NCI-H2081 treated with DMSO at 0.1 percent for 48 hours (cell line): ENCODE measurements at places on chromosomes 12 and 14.

GRCh38 chr14:20873370-20874177 lies 17.6 kb upstream of the RNASE3 start:
- DNase-seq, result peak; percentile 1

GRCh38 chr14:61355892-61356325 lies 34.5 kb downstream of the PRKCH start:
- DNase-seq, result no peak

- DNase-seq, result no peak
These were observed 116.5 kb downstream of the KIF26A start for GRCh38 chr14:104254735-104255400.

- DNase-seq, result no peak
These were observed 953 bp upstream of the NXPH4 start for GRCh38 chr12:57215668-57216013.

- DNase-seq, result no peak
These were observed 29.5 kb downstream of the SLC25A21 start for GRCh38 chr14:37142835-37143401.

GRCh38 chr12:106254724-106255123 lies 6.9 kb upstream of the CKAP4 start:
- no peak for DNase-seq

- DNase-seq, result no peak
These were observed 105.9 kb downstream of the RBM19 start for GRCh38 chr12:113860059-113860820.

DNA sequence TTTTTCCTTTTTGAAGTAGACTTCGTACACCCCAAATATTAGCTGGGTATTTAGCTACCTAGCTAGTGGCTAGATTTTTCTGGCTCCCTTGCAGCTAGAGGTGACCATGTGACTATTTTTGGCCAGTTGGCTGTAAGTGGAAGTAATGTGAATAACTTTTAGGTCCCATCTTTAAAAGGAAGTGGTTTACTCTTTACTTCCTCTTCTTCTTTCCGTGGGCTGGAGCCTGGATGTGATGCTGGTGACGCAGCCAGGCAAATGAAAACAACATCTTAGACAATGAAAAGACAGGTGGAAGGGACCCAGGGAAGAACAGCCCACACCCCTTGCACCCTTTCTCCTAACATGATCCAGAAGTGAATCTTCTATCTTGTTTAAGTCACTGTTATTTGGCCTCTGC lies 245.5 kb downstream of the ATP23 start:
- DNase-seq, result no peak

DNA sequence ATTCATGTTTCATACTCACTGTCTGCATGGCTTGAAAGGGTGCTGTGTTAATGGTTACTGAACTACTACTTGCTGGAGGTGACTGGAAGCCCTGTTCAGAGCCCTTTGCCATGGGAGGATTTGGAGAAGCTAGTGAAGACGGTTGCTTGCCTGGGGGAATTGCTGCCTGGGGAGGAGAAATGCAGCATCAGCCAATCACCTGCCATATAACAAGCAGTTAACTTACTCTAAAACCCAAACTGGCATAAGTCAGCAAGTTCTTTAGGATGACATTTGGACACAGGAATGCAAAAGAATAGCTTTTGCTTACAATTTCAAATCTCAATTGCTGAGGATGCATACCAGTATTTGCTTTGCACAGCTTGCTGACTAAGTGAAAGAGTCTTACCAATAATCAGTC lies 23.4 kb upstream of the IPO8 start:
- no peak for DNase-seq

DNA sequence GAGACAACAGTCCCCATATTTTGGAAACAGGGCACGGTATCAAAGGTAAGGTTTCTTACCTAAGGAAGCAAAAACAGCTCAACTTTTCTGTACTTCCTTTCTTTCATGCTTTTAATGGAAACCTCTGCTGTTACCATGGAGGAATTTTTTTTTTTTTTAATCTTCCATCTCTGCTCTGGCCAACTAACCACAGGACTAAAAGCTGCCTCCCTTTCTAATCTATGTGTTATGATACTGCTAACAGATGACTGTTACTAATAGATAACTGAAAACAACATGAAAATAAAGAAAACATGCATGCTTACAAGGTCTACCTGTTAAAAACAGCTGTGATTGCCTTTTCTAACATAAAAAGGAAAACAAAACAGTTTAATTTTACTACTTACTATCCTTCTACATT lies 168.4 kb downstream of the SOX5 start:
- DNase-seq, result no peak

GRCh38 chr12:124369827-124370378 lies 75.0 kb downstream of the RFLNA start:
- no peak for DNase-seq

- no peak for DNase-seq
These were observed 85.2 kb downstream of the PLCZ1 start for GRCh38 chr12:18652596-18652995.

GRCh38 chr14:78581229-78581628 lies 411.1 kb downstream of the NRXN3 start:
- DNase-seq, result no peak

DNA sequence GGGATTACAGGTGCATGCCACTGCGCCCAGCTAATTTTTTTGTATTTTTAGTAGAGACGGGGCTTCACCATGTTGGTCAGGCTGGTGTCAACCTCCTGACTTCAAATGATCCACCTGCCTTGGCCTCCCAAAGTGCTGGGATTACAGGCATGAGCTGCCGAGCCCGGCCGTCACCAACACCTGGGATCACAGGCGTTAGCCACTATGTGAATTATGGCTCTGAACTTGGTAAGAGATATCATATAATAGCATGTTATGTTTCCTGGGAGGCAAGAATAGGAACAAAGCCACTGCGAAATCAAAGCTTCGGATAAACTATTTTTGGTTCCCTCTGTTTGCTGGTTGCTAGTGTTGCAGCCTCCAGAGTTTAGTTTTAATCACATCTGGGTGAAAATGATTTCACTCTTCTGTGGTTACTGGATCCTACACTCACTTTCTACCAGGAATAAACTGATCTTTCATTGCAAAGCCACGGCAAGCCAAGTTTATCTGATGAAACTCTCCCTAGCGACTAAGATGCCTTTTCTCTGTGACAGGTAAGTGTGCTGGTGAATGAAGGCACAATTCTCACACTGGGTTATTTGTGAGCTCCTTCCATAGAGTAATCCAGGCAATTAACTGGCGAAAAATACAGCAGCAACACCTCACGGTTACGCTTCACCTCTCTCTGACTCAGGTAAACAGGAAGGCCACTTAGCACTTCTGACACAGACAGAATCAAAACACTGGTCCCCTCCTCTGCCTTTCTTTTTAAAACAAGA lies 16.7 kb downstream of the SNRNP35 start:
- no peak for DNase-seq

GRCh38 chr12:8722286-8722800 lies 24.6 kb downstream of the RIMKLB start:
- no peak for DNase-seq
